ENCODE measurements at places on chromosomes 4 and X.

GRCh38 chr4:165388756-165389155, 9.9 kb downstream of the CPE start:
- no peak for DNase-seq

DNA sequence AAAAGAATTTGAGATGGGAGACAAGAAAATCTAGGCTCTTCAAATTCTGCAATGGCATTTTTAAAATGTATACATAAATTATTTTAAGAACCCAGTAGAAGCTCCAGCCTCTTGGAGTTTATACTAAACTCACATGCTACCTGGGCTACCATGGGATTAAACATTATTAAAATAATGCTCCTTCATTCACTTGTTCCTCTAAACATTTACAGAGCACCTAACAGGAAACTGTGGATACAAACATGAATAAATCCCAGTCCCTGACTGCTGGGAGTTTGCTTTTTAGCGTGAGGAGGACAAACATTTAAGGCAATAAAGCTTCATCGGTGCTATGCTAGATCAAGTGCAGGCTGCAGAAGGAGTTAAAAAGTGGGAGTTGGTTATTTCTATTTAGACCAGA, 5.4 kb upstream of the SPP1 start:
- no peak for DNase-seq

DNA sequence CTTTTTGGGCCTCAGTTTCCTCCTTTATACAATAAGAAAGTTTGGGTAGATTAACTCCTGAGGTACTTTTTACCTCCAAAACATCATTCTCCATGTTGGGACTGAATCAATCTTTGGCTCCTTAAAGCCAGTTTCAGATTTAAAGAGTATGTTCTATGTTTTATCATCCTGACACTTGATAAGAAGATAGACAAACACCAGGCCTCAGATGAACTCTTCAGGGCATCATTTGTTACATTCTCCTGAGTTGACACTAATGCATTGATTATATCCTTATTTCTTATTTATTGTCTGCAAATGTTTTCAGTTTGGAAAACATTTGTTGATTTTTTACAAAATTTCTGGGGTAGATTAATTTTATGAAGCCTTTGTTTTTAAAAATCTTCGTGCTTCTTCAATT, 102.7 kb upstream of the CCSER1 start:
- DNase-seq: no peak

GRCh38 chr4:169090484-169091215, 80.6 kb upstream of the CBR4 start:
- no peak for DNase-seq

- peak; percentile 2 for DNase-seq
Observed at GRCh38 chrX:73812256-73812655, 249.3 kb downstream of the CHIC1 start.

Data from fibroblast of upper back skin (primary cell).